HS-27A (cell line): ENCODE measurements at places on chromosomes 7 and 10.
A peak's percentile ranks its signal among the peaks of the same experiment; 100 is the strongest.

DNA sequence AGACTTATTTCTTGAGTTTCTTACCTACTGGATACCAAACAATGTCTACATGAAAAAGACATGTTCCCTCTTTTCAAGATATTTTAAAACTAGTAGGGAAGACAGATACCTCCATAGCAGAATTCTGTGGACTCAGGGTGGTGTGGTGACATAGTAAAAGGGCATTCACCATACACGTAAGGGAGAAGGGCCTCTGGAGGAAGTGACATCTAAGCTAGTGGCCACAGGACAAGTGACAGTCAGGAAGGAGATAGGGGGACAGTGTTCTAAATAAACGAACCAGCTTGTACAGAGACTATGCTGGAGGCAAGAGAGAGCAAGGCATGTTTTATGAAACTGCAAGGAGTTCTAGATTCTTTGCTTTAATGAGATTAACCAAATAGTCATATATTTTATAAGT lies 321.7 kb upstream of the LRGUK start:
- no peak for DNase-seq

DNA sequence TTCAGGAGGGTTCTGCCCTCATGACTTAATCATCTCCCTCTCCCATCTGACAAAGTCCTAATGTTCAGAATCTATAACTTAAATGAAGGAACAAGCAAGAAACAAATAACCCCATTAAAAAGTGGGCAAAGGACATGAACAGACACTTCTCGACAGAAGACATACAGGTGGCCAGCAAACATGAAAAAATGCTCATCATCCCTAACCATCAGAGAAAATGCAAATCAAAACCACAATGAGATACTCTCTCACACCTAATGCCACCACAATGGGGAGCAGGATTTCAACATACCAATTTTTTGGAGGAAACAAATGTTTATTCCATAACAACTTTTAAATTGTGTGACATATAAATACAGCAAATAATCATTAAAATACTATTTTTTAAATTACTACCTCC lies 3.0 kb upstream of the HTR7 start:
- DNase-seq, result no peak

- no peak for DNase-seq
Observed at GRCh38 chr7:95737828-95738505, 34.4 kb upstream of the DYNC1I1 start.

GRCh38 chr7:15219758-15220157 lies 317.2 kb upstream of the DGKB start:
- no peak for DNase-seq

DNA sequence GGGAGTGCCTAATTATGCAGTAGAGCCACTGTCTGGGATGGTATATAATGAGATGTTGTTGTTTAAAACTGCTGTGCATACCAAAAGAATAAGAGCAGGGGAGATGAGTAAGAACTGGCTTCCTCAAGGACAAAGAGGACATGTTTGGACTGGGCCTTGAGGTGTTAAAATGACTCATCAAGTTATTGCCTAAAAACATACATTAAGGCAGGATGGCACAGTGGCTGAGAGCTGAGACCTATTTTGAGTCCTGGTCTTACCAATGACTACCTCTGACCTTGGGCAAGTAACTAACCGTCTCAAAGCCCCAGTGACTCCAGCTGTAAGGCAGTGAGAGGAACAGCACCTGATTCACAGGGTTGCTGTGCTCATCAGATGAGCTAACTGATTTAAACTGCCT lies 71.1 kb downstream of the CFAP58 start:
- no peak for DNase-seq

- no peak for DNase-seq
Observed at GRCh38 chr7:49866076-49866735, 92.8 kb downstream of the VWC2 start.

DNA sequence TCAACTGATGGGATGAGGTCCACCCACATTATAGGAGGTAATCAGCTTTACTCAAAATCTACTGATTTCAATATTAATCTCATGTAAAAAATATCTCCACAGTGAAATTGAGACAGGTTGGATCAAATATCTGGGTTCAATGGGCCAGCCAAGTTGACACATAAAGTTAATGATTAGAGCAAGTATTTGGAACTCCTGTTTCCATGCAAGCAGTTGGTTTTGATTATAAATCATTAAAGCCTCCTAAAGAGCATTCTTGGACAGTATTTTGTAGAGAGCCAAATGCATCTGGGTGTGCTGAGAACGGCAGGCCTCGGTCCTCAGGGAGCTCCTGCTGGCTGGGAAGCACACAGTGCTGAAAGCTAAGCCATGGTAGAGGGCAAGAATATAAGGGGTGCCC lies 126.9 kb upstream of the BTBD16 start:
- no peak for DNase-seq

DNA sequence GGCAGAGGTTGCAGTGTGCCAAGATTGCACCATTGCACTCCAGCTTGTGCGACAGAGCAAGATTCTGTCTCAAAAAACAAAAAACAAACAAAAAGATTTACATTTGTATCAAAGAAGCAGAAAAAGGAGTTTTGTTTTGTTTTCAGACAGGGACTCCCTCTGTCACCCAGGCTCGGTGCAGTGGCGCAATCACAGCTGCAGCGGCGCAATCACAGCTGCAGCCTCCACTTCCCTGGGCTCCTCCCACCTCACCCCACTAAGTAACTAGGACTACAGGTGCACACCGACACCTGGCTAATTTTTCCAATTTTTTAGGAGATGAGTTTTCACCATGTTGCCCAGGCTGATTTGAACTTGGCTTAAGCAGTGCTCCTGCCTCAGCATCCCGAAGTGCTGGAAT lies 1.8 kb downstream of the ARMC10 start:
- DNase-seq, result no peak

- DNase-seq, result no peak
Observed at GRCh38 chr10:8499752-8500390, 445.4 kb downstream of the GATA3 start.

- no peak for DNase-seq
Observed at GRCh38 chr7:100745184-100745583, 11.8 kb downstream of the ZAN start.

GRCh38 chr10:131852823-131853609 lies 47.8 kb upstream of the PPP2R2D start:
- no peak for DNase-seq

DNA sequence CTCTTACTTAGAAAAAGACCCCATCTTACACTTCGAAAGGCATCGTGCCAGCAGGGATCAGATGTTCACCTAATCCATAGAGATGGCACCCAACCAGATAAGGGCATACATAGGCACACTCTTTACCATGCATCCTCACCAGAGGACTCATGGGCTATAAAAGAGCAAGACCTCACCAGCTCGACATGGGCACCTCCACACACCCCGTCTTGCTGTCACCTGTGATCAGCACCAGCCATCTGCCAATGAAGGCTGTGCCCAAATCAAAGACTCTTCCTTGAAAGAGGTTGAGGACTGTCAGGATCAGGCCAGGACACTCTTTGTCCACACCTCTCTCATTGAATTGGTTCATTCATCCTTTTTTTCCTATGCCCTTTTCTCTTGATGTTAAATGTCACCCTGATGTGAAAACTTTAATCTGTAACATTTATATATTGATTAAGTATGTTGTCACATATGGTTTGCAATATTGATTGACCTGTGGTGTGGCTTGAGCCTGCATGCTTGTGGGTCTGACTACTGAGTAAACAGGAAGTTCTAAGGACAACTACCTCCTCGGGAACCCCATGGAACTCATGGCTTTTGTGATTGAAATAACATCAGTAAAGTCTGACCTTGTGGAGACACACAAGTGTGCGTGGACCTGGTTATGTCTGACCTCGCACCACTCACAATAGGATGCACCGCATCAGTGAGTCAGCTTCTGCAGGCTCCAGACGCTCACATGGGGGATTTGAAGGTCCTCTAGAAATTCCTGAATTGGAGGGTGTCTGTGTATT lies 75.5 kb downstream of the HTR5A start:
- DNase-seq, result no peak

GRCh38 chr7:100127866-100128636 lies 1.3 kb downstream of the MBLAC1 start:
- DNase-seq, result no peak

- DNase-seq, result no peak
Observed at GRCh38 chr7:37604078-37604477, 79.5 kb upstream of the GPR141 start.

- no peak for DNase-seq
Observed at GRCh38 chr7:98224701-98225181, 13.5 kb downstream of the BHLHA15 start.

GRCh38 chr10:1120801-1121211 lies 64.6 kb downstream of the WDR37 start:
- no peak for DNase-seq

DNA sequence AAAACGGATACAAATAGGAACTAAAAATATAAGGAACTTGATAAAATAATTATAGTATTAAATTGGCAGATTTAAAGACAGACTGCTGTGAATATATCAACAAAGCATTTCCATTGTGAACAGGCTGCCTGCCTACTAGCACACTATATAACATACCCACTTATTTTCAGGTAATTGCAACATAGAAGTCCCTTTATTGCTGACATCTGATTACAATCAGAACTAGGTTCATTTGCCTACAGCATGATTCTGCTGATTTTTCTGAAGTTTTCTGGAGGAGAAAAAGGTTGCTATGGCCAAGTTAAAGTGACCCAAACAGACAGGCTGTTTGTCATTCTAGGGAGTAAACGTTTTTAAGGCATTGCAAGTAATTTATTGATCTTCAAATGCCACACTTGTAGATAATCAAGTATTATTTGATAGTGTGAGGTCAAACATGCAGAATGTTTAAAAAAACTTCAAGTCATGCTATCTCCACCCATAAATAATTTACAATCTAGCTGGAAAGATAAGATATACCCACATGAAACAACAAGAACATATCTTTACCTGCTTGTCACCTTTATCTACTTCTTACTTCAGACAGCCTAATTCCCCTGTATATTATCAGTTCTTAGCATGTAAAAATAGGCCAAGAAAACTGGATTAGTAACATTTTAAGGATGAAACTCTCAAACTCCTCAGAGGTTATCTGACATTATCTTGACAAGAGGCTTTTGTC lies 40.5 kb downstream of the MTPN start:
- DNase-seq, result no peak

DNA sequence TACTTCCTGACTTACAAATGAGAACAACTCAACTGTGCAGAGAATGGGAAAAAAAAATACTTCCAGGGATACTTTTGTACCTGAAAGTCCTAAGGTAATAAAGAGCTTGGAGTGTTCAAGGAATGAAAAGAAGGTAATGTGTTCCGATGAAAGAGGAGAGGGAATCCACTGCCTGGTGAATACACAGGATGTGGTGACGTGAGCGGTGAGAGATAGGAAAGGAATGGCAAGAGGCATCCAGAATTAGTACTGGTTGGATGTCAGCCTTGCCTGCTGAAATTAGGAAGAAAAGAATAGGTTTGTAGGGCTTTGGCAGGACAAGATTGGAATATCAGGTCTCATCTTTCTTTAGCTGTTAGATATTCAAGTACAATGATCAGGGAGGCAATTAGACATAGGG lies 347.7 kb downstream of the POM121L12 start:
- DNase-seq, result no peak

GRCh38 chr7:121547544-121548092 lies 151.5 kb upstream of the FAM3C start:
- DNase-seq, result no peak

DNA sequence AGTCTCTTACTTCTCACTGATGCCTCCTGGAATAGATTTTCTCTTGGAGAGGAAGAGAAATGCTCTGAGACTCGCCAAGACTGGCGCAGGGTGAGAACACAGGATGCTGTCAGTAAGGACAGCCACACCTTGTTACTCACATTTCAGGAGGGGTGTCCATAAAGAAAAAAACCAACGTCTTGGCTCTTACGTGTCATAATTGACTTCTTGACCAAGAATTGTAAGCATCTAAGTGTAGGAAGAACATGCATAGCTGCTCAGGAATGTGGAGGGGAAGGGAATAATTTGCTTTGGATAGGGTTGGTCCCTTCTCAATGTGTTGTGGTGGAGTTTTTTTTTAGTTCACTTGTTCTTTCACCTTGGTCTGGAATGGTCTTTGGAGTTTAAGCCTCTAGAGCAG lies 43.8 kb upstream of the ZNF438 start:
- DNase-seq, result peak; percentile 71

DNA sequence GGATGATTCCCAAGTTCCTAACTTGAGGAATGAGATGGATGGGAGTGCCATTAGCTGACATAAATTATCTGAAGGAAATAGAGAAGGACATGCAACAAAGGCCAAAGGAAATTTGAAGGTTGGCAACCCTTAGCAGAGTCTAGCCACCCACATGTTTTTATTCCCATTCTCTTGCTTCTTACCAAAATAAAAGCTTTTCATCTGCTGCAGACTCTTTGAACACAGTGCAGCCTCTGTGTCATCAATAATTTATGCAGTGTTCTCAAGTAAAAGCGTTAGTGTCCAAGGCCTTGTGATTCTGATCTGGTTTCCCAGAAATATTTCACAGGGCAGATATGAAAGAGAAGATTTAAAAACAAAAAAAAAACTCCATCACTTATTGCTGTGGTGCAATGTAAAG lies 98.5 kb downstream of the ST7 start:
- no peak for DNase-seq

- no peak for DNase-seq
Observed at GRCh38 chr7:121402701-121403100, 6.6 kb upstream of the FAM3C start.

DNA sequence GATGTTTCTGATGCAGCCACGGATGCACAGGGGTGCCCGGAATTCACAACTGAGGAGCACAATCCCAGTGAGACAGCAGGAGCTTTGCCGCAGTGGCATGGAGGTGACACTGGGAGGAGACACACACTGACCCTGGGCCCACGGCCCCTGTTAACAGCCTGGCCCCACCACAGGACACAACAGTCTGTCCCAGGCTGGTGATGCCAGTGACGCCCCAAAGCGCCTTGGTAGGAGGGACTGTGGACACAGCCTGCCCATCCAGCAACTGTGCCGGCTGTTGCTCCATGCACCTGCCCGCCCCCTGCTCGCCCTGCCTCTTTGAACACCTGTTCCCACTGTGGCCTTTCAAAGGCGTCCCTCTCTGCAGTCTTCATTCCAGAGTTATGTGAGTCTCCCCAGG lies 49.8 kb downstream of the KLF6 start:
- no peak for DNase-seq

- no peak for DNase-seq
Observed at GRCh38 chr10:120508393-120508792, 51.4 kb downstream of the PLPP4 start.

DNA sequence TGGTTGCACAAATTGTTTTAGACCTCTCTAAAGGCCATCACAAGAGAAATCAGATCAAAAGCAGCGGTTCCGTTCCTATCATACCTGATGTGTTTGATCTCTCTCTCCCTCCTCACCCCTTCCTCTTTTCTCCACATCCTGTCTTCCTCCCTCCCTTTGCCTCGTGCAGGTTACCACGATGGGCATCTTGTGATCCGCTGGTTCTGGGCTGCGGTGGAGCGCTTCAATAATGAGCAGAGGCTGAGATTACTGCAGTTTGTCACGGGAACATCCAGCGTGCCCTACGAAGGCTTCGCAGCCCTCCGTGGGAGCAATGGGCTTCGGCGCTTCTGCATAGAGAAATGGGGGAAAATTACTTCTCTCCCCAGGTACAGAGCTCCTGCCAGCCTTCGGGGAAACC lies 28.5 kb upstream of the STK17A start:
- no peak for DNase-seq
